Kidney glomerular epithelial cell (primary cell): ENCODE measurements at places on chromosomes 7 and 10.

GRCh38 chr7:101442426-101443070 lies 79.9 kb downstream of the COL26A1 start:
- peak; percentile 72 for DNase-seq

- no peak for DNase-seq
Measured at GRCh38 chr10:121662945-121663917, 65.0 kb upstream of the FGFR2 start.

GRCh38 chr7:32948202-32948601 lies 9.0 kb upstream of the FKBP9 start:
- no peak for DNase-seq

DNA sequence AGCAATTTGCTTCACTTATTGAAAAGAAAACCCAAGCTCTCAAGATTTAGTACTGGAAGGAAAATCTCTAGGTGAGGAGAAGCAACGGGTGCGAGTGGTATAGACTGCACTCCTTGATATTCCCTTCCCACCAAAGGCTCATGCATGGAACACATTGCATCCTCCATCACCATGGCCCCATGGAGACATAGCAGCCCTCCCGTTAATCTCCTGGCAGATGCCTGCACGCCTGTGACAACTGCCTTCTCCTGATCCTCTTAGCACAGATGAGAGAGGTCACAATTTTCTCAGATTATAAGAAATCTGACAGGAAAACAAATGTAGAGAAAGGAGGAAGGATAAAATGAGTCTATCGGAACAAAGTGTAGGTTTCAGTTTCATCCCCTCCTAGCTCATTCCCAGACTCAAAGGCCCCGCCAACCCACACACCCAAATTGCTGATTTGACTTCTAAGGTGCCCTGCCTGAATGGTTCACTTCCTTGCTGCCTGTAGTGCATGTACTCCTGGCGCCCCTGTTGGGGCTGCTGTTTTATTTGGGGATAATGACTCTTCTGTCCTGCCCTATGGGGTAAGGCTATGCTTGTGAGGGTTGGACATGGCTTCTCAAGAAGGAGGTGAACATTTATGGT lies 50.0 kb downstream of the PLXNA4 start:
- DNase-seq = no peak

DNA sequence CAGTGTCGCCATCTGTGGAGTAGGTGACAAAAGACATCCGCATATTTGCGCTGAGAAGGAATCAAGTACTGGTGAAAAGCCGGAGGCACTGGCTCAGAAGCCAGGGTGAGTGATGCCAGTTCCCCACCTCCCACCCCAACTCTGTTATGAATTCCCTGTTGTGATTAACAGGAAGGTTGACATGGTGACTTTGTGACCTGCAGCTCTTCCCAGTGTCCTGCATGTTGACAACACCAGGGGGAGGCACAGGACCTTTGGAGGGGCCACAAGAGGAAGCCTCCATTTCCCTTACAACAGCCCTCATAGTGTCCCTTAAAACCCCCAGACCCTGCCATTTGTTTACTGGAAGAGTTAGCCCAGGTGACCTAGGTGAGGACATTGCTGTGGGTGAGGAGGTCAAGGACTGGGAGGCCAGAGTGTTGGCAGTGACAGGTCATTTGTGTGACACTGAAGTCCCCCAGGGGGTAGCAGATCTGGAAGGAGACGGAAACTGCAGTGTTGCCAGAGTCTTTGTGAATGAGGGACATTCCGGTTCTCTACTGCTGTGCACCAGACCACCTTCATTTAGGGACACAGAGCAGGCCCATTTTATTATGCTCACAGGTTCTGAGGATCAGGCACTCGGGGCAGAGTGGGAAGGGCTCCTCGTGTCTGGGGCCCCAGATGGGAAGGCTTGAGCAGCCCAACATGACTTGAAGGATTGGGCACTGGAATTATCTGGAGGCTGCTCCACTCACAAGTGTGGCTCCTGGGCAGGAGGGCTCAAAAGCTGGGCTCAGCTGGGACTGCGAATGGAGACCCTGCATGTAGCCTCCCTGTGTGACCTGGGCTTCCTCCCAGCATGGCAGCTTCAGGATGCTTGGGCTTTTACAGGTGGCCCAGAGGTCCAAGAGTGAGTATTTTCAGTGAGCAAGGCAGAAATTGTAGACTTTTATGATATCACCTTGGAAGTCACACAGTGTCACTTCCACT lies 13.0 kb upstream of the ANTXRL start:
- no peak for DNase-seq

DNA sequence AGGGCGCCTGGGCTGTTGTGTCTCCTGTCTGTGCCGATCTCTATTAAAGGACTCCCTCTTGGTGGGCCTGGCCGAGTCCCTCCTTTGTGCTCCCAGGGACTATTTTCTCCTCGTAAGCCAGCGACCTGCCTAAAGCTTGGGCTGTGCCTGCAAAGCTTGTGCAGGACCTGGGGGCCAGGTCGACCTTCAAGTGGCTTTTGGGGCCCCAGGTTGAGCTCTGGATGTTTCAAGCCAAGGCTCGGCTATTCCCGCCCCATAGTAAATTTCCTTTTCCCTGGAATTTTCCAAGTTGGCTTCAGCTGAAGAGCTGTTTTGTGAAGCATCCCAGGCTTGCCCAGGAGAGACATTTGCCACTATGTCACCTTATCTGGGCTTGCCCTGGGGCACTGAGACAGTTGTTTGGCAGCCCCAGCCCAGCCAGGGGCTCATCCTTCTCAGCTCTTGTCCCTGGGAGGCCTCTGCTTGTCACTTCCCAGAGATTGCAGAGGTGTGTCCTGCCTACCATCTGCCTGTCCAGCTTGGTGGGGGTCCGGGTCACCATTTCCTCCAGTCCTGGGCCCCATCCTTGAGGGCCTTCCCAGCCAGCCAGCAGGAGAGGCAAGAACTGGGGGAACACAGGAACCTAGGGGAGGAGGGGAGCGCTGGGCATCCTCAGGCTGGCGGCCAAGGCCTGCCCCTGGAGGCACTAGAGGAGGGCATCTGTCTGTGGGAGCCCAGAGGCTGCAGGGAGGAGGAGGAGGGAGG lies 20.2 kb downstream of the ZMIZ2 start:
- DNase-seq = no peak

GRCh38 chr7:8773518-8773917 lies 340.1 kb downstream of the NXPH1 start:
- DNase-seq = no peak

GRCh38 chr7:155547161-155547791 lies 917 bp upstream of the CNPY1 start:
- no peak for DNase-seq

- no peak for DNase-seq
Measured at GRCh38 chr10:79167537-79167936, 98.8 kb downstream of the ZMIZ1 start.

DNA sequence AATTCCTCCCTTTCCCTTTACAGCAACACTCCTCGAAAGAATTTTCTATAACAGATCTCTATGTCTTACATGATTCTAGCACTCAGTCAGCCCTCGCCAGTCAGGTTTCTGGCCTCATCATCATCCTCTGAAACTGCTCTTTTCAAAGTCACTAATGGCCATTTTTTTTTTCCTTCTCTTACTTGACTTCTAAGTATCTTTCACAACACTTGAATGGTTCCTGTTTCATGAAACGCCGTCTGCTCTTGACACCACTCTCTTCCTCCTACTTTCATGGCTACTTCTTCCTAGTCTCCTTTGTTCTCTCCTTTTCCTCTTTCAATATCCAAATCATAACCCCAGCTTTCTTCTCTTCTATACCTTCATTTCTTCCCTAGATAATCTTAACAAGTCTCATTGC lies 100.5 kb upstream of the NRP1 start:
- DNase-seq = no peak

DNA sequence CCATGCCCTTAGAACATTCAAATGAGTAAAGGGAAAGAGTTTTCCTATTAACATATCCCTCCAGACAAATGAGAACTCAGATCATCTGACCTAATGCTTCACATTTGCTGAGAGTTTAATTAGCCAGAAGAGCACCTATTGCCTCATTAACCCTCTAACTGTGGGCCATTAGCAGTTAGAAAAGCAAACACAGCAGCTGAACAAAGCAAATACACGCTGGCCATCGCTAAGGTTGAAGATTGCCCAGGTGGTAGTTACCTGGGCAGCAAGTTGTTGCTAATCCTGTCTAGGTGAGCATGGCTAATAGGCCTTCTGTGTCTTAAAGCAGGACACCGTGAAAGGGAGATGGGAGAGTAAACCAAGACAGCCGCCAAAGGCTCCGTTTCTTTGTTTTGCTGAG lies 49.9 kb upstream of the UCN3 start:
- no peak for DNase-seq

GRCh38 chr7:51455086-51455485 lies 138.5 kb upstream of the COBL start:
- no peak for DNase-seq

GRCh38 chr7:35593899-35594298 lies 101.0 kb downstream of the HERPUD2 start:
- DNase-seq = no peak

GRCh38 chr7:157568770-157569584 lies 232.2 kb downstream of the DNAJB6 start:
- peak; percentile 10 for DNase-seq

DNA sequence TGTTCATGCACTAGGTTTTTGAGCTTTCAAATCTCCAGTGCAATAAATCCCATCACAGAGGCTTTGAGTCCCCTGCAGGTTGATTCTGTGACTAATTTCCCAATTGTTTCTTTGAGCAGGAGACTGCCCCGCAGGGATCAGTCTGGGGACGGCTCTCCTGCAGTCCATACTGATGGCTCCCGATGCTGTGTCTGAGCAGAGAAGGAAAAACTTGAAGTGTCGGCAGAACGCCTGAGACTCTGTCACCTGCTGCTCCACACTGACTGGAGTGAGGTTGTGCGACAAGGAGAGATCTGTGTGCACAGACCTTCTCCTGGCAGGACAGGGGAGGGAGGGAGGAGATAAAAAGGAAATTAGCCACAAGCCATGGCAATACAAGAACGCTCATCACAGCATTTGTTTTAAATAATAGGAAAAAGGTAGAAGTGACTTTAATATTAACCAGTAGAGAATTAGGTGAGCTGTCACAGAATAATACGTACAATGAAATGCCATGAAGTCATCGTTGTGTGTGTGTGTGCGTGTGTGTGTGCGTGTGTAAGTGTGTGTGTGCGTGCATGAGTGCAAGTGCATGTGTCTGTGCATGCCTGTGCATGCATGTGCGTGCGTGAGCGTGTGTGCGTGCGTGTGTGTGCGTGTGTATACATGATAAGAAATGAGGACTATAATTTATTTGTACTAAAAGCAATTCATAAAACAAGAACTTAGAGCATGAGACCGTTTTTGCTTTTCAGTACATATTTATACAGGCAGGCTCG lies 38.2 kb downstream of the HTR5A start:
- DNase-seq = no peak

DNA sequence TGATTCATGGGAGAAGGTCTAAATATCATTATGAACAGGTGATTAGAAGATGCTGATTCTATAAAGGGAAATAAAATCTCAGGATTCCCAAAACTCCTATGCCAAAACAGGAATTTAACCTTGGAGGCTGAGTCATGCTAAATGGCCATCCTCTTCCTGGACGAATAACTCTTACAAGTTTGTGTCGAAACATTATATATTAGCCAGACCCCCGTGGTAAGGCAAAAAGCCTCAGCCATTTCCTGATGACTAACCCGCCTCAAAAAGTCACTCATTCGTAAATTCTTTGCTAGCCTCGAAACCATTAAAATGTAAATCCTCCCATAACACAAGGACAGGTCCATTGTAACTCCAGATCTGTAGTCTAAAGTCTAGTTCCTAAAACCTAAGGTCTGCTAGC lies 32.0 kb downstream of the CUL2 start:
- DNase-seq = peak; percentile 81

GRCh38 chr7:140478246-140479061 lies 851 bp downstream of the MKRN1 start:
- DNase-seq = peak; percentile 40

DNA sequence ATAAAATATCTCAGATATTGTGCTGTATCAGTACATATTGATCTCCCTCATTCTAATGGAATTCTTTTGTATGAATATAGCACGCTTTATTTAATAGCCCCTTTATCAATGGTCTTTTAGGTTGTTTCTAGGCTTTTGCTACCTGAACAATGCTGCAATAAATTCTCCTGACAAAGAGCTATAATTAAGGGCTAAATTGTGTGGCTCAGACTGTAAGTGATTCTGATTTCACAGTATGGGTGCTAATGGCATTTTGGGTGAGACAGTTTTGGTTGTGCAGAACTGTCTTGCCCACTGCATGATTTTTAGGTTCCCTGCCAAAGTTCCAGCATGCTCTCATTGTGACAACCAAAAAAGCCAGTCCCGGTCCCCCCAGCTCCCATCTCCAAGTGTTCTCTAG lies 363.2 kb downstream of the REEP3 start:
- no peak for DNase-seq

DNA sequence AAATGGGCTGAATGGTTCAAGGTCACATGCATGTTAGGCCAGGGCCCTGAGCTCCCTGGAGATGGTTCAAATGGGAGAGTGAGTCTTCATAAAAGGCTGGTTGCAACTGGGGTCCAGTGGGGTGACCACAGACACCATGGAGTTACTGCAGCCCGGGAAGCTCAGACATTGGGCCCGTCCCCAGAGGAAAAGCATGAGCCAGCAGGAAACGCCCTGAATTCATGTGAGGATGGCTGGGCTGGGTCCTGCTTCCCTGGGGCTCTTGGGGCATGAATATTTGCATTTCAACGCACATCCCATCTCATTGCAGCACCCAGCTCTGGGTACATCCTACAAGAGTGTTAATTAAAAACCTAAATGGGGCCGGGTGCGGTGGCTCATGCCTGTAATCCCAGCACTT lies 549.0 kb downstream of the TCERG1L start:
- no peak for DNase-seq

DNA sequence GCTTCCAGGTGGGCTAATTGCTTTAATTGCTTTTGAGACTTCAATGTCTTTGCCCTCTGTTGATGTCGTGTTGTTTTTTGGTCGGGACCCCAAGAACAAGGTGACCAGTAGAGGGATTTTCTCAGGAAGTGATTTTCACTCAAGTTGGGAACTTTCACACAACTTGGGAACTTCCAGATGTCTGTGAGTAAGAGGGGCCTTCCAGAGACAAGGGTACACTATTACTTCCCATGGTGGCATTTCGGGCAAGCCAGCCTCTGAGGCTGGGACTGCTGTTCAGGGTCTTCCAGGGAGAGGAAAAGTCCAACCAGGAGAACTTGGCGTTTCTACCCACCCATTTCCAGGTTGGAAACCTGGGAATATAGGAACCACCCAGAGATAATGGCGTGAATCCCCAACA lies 170.0 kb upstream of the CDCA7L start:
- no peak for DNase-seq

DNA sequence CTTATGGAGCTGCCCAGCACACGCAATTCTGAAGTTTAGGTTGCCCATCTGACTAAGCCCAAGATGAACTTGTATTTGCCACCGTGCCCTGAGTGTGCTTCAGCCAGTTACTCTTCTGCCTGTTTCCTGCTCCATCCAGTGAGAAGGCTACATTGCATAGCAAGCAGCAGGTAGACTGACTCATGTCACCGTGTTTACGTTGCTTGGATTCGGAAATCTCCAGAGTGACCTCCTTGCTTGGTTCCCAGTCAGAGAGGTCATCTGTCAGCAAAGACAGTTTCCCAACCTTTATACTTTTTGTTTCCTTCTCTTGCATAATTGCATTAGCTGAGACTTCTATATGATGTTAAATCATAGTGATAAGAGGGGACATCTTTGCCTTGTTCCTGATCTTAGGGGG lies 30.9 kb downstream of the NACAD start:
- DNase-seq = no peak
